ENCODE measurements at places on chromosomes 6 and 20.
A peak's percentile ranks its signal among the peaks of the same experiment; 100 is the strongest.

- DNase-seq = no peak
Observed at GRCh38 chr6:158278004-158278403, 34.3 kb upstream of the TULP4 start.

- DNase-seq = no peak
Observed at GRCh38 chr20:25188218-25188617, 7.3 kb upstream of the ENTPD6 start.

DNA sequence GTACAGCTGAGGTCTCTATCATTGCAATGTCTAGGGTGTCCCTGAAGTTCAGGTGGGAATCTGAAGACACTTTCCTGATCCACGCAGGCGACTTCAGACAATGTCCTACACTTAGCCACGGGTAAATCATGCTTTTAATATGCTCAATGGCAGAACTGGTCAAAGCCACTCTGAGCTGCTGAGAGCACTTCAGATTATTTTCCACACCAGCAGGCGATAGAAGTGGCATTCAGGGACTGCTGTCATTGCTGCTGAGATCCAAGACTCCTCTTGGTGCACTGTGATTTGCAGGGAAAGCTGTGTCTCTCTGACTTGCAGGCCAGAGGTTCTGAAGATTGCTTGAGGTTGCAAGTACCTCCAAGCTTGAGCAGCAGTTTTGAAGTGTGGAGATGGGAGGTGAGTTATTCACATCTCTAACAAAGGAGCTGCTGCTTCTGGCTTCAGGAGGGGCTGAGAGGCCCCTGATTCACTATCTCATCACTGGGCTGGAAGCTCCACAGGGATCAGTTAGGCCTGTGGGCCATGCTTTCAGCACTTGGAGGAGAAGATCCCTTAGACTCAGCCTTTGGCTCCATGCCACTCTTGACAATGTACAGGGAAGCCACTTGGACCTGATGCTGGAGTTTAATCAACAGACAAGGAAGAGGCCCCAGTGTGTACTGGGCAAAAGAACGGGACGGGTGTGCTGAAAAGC is 2.9 kb upstream of the SSTR4 start:
- no peak for DNase-seq

- DNase-seq = no peak
Observed at GRCh38 chr20:23873370-23874015, 6.1 kb downstream of the CST5 start.

- DNase-seq = no peak
Observed at GRCh38 chr6:101803136-101803535, 409.6 kb downstream of the GRIK2 start.

GRCh38 chr6:165705941-165706340 is 42.9 kb upstream of the PDE10A start:
- DNase-seq = no peak

DNA sequence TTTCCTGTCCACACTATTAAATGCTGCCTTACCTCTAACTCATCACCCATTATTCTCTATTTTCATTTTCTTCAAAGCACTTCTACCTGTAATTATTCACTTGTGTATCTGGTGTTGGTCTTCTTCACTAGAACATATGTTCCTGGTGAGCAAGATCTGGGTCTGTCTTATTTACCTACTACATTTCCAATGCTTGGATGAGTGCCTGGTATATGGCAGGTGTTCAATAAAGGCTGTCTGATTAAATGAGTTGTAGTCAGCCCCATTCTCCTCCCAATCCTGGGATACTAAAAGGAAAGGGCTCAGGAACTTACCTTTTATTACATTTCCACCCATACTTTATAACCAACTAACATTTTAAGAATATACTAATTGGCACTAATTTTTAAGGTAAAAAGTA is 61.0 kb downstream of the CEP162 start:
- no peak for DNase-seq

DNA sequence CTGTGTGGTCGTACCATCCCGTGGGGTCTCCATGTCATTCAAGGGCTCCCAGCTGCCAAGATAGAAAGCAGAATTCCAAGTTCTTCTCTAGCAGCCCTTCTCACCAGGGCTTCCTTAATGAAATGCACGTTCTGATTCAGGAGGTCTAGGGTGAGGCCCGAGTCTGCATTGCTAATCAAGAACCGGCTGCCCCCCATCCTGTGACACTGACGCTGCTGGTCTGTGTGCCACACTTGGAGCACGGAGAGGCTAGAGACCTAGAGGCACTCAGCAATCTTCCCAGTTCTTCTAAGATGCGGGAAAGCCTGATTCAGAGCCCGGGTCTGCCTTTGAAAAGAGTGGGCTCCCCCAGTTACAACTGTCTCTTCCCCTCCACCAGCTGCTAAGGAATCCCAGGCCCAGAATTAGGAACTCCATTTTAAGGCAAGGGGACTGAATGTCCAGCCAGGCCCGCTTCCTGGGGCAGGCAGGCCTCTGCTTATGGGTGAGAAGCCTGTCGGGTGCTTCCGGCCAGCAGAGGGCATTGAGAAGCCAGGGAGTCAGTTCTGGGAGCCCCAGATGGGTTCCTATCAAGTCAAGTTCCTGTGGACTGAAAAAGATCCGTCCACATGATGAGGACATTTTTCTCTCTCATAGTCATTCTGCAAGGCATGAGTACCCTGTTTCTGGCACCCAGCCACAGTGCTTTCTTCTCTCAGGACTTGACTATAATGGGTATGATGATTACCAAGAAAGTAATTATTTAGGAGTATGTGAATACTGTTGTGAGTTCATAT is 69.8 kb upstream of the RIN2 start:
- DNase-seq = peak; percentile 46

- DNase-seq = no peak
Observed at GRCh38 chr20:19376451-19377229, 164.2 kb downstream of the SLC24A3 start.

DNA sequence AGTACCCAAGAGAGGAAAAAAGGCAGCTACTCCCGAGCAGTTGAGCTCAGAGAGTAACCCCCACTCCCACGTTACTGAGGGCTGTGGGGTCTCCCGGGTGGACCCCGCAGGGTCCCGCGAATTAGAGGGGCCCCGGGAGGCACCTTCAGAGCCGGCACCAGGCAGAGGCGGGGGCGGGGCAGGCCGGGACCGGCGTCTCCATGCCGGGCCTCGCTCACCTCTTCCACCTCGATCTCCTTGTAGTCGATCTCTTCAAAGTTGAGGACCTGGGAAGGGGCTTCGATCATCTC is 381 bp downstream of the MAP3K7 start:
- DNase-seq = no peak

DNA sequence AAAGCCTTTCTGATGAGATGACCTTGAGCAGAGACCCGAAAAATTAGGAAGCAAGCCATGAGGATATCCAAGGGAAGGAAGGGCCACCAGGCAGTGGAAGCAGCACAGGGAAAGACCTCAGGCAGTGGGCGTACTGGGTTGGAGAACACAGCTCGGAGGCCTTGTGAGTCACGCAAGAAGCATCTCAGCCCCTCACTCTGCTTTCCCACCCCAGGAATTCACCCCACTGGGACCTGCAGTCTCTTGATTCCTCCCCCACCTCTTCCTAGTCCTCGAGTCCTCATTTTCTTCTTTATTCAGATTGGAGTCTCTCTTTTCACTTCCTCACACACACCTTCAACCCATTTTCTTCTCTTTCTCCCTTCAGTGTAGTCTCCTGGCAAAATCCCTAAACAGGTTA is 27.0 kb downstream of the RPRD1B start:
- DNase-seq = no peak

GRCh38 chr6:168103050-168103830 is 24.2 kb upstream of the FRMD1 start:
- DNase-seq = no peak
